ENCODE measurements at places on chromosomes 12 and 14.

GRCh38 chr14:22375321-22375930, 213.6 kb downstream of the DAD1 start:
- DNase-seq: no peak

DNA sequence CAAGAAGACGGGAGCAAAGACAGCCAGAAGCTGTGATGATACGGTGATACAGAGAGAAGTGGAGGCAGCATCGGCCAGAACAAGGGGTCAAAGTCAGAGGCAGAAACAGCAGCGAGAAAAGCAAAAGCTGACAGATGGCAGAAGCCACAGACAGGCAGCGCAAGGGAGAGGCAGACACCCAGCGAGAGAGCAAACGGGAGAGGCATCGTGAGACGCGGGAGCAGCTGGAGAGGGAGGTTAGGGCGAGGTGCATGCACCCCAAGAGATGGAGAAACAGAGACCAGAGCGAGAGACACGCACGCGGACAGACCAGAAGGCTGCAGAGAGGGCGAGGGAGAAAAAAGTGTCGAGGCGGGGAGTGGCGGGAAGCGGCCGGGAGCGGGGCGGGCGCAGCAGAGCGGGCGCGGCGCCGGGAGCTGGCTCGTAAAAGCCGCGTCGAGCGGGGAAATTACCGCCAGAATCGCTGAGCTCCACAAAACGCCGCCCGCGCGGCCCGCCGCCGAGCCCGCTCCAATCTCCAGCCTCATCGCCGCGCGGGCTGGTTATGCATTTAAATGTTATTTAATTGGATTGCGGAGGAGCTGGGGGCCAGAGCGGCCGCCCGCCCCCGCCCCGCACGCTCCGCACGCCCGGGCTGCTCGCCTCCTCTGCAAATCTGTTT, 15.6 kb downstream of the SMUG1 start:
- DNase-seq: no peak

GRCh38 chr14:86193756-86194155, 663.8 kb downstream of the FLRT2 start:
- no peak for DNase-seq

DNA sequence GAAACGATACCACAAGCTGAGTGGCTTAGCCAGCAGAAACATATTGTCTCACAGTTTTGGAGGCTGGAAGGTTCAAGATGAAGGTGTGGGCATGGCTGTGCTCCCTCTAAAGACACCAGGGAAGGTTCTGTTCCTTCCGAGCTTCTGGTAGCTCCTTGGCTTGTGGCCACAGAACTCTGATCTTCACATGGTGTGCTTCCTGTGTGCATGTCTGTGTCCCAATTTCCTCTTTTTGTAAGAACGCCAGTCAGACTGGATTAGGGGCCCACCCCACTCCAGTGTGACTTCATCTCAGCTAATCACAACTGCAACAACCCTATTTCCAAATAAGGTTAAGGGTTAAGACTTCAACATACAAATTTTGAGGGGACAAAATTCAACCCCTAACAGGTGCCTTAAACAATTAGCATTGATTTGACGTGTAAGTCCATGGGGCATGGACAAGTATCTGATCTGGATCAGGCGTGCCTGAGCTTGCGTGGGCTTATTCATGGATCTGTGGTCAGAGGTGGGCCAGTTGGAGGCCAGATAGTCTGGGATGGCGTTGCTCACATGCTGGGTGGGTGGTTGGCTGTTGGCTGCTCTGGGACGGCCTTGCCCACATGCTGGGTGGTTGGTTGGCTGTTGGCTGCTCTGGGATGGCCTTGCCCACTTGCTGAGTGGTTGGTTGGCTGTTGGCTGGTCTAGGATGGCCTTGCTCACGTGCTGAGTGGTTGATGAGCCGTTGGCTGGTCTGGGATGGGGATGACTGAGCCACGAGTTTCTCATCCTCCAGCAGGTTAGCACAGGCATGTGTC, 88.5 kb downstream of the LGMN start:
- no peak for DNase-seq

DNA sequence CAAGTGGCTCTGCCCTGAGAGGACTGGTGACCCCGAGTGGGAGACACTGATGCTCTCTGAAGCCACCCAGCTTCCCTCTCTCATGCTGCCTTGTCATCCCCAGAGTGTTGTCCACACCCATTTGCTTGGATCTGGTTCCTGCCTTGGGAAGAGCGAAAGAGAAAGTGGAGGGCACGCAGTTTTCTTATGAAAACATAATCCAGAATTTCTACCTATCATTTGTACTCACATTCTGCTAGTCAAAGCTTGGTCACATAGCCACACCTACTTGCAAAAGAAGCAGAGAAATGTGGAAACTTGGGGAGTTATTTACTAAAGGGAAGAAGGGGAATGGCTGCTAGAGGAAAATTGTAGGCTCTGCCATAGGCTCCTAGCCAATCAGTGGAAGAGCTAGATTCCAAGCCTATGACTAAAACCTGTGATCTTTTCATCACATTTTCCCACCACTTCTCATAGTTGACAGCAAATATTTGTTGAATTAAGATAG, 326.3 kb downstream of the ZFP36L1 start:
- no peak for DNase-seq

GRCh38 chr12:29070309-29070708, 78.8 kb upstream of the FAR2 start:
- no peak for DNase-seq

GRCh38 chr12:64192644-64193444, 29.3 kb downstream of the KICS2 start:
- no peak for DNase-seq

DNA sequence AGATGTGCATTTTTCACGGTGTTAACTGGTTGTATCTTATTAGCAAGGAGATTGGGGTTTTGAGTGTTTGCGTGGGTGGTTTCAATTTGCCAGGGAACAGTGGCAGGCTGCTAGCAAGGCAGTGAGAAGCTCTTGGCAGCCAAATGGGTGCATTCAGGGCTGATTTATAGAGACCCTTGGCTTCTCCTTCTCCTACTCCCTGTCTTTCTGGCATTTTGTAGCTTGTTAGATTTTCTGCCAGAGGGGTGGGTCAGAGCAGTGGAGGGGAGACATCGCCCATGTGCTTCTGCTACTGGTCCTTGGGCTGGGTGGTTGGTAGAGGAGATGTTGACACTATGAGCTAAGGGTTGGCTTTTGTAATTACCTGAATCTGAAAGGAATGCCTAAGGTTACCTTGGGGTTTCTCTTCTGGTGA, 9.6 kb downstream of the CALM1 start:
- DNase-seq: no peak

DNA sequence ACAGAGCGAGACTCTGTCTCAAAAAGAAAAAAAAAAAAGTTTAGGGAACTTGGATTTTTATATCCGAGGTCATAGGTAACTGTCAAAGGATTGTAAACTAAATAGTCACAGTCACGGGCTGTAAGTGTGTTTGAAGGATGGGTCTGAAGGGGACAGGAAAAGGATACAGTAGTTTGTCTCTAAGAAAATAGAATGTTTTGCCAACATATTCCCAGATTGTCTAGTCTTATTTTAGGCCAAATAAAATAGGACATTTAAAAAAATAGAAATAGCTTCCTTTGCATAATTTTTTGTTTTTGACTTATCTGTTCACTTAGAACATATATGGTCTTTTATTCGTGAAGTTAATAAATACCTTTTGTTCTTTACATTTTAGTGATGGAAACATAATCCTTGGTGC, 24.2 kb upstream of the REP15 start:
- DNase-seq: no peak

GRCh38 chr14:44639781-44640385, 132.8 kb upstream of the FSCB start:
- no peak for DNase-seq

- DNase-seq: no peak
Measured at GRCh38 chr12:3097186-3097804, 20.1 kb downstream of the TSPAN9 start.

DNA sequence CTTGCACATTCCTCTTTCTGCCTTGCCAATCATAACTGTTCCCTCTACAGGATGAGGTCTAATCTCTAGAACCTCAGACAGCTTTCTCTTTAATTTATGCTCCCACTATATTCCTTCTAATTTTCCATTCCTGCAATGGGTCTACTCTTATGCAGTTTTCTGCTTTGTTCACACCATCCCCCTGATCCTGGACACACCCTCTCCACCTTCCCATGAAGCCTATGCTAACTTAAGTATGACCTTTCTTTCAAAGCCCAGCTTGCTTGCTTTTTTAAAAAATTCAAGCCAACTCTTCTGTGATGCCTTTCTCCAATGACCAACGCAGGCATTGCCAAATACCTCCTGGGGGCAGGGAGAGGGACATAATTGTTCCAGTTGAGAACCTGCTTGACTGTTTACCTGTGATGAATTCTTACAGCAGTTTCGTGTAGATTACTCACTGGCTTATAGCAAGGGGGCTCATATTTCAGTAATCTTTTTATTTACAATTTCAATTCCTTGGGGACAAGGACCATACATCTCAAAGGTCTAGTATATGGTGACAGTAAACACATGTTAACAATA, 7.8 kb downstream of the SLC38A1 start:
- no peak for DNase-seq

GRCh38 chr14:92040431-92041051, 682 bp upstream of the TRIP11 start:
- no peak for DNase-seq

- no peak for DNase-seq
Measured at GRCh38 chr14:95679148-95679815, 6.9 kb upstream of the TCL1B start.

All from smooth muscle cell of the brain vasculature (primary cell).